GM03348 (cell line): ENCODE measurements at places on chromosomes 4 and X.

DNA sequence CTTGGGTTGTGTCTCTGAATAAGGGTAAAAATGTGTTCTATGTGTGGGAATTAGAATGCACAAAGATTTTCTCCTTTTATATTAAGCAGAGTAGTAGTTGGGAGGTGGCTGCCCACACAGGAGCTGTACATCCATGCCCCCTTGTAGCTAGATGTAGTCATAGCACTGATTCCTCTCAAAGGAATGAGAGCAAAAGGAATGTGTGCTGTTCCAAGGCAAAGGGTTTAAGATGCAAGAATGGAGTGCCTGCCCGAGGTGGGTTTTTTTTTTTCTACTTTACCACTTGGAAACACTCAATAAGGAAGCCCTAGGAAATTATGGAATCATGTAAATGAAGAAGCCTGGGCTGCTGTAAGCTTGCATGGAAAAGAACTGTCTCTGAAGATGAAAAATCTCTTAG is 2183.2 kb upstream of the AGA start:
- DNase-seq, result no peak

DNA sequence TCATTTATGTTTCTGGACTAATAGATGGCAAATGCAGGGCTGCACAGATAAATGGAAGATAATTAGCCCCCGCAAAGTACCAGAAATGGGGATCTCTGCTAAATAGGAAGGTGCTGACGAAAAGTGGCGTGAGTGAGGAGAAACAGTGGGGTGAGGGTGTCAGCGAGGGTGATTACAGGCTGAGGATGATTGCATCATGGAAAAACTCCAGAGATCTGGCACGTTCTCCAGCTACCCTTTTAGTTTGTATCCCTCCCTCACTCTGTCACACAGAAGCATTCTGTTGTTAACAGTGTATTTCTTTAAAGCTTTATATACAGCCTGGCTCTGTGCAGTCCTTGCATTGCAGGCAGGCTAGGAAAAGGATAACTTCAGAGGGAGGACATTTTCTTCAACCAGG is 309.6 kb upstream of the DDX53 start:
- DNase-seq, result no peak

GRCh38 chr4:1871471-1872021 is 353 bp downstream of the NSD2 start:
- peak; percentile 70 for DNase-seq

DNA sequence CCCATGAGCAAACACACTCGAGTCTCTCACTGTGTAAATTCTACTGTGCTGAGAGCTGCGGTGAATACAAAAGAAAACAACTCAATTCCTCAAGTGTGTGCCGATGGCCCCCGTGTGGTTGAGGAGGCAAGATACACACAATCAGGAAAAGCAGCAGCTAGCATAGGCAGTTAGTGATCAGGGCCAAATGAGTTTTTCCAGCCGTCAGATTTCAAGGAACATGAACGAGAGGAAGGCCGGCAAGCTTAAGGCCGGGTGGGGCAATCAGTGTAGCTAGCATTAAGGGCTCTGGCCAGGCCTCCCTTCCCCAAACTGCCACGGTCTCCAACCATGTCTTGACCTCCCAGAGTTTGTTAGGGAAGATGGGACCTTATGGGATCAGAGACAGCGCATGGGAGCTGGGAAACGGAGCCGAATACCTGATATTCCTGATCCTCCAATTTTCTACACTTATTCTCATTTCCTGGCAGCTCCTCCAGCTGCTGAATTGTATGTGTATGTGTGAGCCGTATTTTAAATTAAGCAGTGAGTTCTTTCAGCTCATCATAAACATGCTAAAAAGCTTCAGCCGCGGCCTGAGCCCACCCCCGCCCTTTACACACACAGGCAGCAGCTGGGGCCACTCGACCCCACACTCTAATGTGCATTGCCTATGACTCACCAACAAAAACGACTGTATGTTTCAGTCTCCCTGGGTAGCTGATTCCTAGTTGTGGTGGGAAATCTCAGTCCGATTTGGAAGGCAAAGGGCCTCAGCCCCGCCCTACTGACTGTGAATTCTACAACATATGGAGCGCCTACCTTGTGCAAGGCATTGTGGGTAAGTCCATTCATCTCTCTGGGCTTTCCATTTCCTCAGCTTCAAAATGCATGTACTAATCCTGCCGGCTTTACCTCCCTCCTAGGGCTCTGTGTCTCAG is 59.9 kb downstream of the RTL9 start:
- DNase-seq, result peak; percentile 66

- DNase-seq, result no peak
Measured at GRCh38 chr4:116118221-116118620, 967.2 kb downstream of the TRAM1L1 start.

- DNase-seq, result no peak
Measured at GRCh38 chr4:105838082-105838481, 57.2 kb upstream of the NPNT start.

DNA sequence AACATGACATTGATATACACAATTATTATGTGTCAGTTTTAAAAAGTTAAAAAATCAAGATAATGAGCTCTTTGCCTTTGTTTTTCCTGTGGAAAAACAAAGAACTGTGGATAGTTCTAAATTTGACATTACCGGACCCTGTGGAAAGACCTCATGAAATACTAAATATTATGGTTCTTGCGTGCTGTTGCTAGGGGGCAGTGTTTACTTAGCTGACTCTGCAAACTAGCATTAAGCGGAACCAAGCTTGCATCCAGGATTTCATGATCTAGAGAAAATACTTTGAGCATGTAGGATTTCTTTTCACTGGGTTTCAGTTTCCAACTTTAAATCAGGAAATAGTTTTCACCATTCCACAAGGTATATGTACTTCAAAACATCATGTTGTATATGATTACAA is 33.6 kb downstream of the CLCN4 start:
- DNase-seq, result peak; percentile 61

GRCh38 chrX:71191248-71191647 is 31.8 kb upstream of the GJB1 start:
- DNase-seq, result no peak

DNA sequence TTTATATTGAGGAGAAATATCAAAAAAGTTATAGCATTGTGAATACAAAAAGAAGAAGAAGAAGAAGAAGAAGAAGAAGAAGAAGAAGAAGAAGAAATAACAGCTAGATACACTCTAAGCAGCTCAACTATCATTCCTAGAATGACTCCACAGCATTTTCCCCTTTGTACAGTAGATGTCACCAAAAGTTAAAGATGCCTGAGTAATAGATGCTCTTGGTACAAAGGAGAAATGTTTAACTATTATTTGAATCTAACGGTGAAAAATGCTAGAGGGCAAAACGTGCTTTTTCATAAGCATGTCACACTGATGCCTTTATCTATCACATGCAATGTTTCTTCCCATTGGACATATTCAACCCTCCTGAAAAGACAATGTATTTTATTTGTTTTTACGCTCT is 178.4 kb upstream of the GPRIN3 start:
- peak; percentile 60 for DNase-seq

GRCh38 chrX:72052415-72053090 is 79.2 kb downstream of the RTL5 start:
- DNase-seq, result peak; percentile 19
